Gastrocnemius medialis (tissue), 4 donors: ENCODE measurements at places on chromosomes 12 and 14. TPM values are rescaled to one million over a fixed set of nuclear protein-coding genes. Genes with fewer than 3 reads are reported as not detected.

Gene RNASE3
- not detected for total RNA-seq

Gene NOS1
- total RNA-seq = 6.8 TPM

Gene KLRG1
- 1.9 TPM for total RNA-seq

Gene TROAP
- total RNA-seq = 0.24 TPM

Gene COCH
- 0.39 TPM for total RNA-seq

Gene CD27
- total RNA-seq = 0.55 TPM

Gene RPGRIP1
- total RNA-seq = not detected

Gene RD3L
- total RNA-seq = not detected

Gene TECPR2
- 24.3 TPM for total RNA-seq

Gene EGLN3
- total RNA-seq = 15.7 TPM

Gene SLC24A4
- total RNA-seq = 0.51 TPM

Gene LTBP2
- total RNA-seq = 51.9 TPM

Gene TBK1
- total RNA-seq = 29.7 TPM

Gene CCDC197
- 0.56 TPM for total RNA-seq

Gene PAX9
- total RNA-seq = not detected

Gene GLI1
- 1.0 TPM for total RNA-seq

Gene C12orf50
- total RNA-seq = not detected

Gene KRT79
- not detected for total RNA-seq

Gene IPO8
- total RNA-seq = 30.3 TPM

Gene ZDHHC22
- not detected for total RNA-seq

Gene NTN4
- total RNA-seq = 10.0 TPM
